Psoas muscle (tissue), 8 donors: ENCODE measurements at places on chromosomes 2 and 18.

- no peak for DNase-seq
Observed at GRCh38 chr2:19297716-19298115, 60.7 kb downstream of the OSR1 start.

- no peak for DNase-seq
Observed at GRCh38 chr2:12251749-12252148, 465.0 kb upstream of the TRIB2 start.

- no peak for DNase-seq
Observed at GRCh38 chr18:44759925-44760342, 79.2 kb downstream of the SETBP1 start.

GRCh38 chr2:101821828-101822458 is 124.4 kb downstream of the MAP4K4 start:
- DNase-seq: no peak

DNA sequence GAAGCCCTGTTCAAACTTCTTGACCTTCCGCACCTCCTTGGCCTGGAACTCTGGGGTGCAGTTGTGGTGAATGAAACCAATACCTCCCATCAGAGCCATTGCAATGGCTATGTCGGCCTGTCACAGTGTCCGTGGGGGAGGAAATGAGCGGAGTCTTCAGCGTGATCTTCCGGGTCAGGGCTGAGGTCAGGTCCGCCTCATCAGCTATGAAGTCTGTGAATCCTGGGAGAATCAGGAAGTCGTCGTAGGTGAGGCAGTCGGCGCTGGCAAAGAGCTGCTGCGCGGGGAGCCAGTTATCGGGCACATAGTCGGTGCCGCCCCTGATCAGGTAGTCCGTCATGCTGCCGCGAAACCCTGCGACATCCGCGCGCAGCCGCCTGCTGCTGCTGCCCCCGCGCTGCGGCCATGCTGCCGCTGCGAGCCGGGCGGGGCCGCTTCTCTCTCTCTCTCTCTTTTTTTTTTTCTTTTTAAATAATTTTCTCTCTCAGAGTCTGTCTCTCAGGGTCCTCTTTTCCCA is 154.1 kb upstream of the ZSWIM2 start:
- no peak for DNase-seq

GRCh38 chr2:196479350-196479749 is 160.2 kb upstream of the CCDC150 start:
- no peak for DNase-seq

DNA sequence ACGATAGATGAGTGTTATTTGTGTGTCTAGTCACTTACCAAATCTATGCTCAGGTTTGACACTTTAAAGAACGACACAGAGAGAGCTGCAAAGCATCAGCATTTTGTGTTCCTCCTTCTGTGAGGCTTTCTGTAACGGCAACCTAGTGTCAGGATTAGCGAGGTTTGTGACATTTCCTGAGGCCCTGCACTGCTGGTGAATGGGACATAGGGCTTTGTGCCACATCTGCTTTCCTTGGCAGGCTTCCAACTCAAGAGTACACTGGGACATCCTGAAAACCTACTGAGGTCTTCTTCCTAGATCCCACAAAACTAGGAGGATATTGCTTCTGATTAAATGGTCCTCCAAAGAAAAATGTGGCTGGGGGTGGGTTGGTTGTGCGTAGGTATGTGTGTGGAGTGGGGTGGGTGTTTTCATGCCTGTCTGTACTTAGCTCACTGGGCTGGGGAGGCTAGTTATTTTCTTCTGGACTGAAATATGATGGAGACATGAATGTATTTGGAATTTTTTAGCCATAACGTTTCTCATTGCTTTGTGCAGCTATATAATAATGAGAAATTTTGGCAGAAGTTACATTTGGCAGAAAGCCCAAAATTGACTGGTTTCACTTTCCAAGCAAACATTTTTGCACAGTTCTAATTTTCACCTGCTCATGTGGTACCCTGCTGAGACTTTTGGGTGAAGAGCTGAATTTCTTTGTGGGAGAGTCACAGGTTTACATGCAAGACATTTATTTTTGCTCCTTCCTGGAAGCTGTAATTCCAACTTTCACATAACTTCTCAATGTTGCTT is 308.4 kb downstream of the XIRP2 start:
- DNase-seq: peak; percentile 26

DNA sequence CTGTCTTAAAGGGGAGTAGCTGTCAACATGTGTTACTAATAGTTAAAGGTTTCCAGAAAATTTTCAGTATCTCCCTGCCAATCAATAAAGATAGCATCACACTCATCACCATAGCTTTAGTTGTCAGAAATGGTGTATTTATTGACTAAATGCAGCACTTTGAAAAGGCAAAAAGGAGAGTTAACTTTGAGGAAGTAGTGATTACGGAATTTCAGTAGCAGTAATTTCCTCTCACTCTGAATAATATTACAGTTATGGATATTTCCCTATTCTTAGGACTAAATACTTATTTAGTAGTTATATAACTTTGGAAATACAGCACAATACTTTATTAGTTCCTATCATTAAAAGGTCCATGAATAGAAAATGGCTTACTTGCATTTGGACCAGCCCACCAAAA is 250.5 kb downstream of the CAMKMT start:
- DNase-seq: no peak

DNA sequence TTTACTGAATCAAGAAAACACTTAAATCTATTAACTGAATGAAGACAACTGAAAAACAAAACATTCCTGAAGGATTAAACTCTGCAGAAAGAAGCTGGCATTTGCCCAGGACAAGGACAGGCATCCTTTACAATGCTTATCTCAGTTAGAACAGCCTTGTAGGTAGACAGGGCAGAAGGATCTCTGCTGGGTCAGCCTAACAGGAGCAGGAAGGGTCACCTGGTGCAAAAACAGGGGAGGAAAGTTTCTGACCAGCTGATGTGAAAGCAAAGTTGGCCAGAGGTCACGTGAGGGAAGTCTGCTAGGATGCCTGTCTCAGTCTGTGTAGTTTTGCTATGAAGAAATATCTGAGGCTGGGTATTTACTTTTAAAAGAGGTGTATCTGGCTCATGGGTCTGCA is 348.6 kb downstream of the ANAPC1 start:
- DNase-seq: no peak

- DNase-seq: no peak
Observed at GRCh38 chr2:40348038-40348437, 103.9 kb downstream of the SLC8A1 start.

- DNase-seq: no peak
Observed at GRCh38 chr2:27832396-27832795, 57.8 kb downstream of the RBKS start.

DNA sequence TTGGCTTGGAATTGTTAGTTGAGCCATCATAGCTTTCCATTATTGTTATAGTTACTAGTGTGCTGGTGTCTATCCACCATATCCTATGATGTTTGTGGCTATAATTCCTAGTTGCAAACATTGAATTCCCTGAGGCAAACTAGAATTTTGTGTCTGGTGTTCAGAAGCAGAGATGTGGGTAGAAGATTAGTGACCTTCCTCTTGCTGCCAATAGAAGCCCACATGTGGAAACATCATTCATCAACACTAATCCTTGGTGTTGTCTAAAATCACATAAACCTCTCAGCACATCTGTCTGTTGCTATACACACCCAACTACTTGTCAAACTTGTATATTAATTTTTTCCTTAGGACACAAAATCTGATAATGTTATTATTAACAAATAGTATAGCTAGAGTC is 374.1 kb downstream of the TGIF1 start:
- DNase-seq: no peak

DNA sequence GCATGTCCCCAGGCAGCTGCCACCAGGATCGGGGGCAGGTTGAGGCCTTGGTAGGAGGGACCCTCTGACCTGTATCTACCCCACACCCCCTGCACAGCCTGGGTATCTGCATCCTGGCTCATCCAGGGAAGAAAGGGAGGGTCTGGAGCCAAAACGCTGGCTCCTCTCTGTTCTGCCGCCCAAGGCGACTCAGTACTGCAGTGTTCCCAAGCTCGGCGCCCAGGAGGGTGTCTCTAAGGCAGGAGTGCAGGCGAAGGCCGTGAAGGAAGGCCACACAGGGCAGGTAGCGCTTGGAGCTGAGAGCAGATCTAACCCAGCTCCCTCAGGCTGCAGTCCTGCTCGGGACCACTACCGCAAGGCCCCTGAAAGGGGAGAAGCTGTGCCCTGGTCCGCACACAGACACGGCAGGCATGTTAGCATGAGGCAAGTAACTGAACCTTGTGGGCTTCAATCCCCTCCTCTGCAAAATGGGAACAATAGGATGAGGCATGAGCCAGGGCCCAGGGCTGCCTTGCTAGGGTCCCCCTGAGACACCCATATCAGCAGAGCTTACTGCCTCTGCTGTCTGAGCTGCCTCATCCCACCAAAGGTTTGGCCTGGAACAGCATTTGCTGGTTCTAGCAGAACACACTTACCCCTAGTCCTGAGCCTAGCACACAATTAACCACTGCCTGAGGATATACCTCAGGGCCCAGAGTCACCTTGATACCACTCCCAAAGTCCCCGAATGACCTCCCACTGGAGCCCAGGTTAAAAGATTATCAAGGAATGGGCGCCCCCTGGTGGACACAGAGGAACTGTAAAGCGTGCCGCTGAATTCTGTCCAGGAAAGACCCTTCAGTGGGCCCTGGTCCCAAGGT is 6.5 kb downstream of the PTMA start:
- DNase-seq: peak; percentile 83

DNA sequence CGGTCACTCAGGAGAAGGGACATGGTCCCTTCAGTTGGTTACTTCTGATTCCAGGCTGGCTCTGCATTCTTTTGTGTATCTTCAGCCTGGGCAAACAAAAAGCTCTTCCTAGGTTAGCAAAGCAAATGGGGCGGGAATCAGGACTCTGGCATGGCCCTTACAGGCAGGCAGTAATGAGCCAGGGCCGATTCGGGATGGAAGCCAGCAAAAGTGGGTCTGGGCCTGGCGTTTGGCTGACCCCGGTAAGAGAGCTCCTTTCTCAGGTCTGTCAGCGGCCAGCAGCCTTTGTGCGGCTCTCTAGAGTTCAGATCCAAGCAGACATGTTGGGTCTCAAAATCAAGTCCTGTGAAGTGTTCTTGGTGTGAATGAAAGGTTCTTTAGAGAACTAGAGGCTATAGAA is 81.5 kb upstream of the EML6 start:
- DNase-seq: no peak

DNA sequence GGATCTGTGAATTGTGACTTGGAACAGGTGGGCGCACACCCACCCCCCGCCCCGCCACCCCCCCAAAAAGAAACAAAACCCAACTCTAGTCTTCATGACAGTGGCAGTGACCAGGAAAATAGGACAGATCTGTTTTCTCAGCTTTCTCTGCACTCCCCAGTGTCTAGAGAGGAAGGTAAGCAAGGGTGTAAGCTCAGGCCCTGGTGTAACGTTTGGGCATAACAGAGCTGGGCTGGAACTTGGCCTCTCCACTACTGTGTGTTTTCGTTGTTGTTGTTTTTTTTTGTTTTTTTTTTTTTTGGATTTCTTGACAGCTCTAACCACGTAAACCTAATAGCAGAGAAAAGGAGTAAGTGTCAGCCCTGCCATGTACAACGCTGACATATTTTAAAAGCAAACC is 1160.8 kb downstream of the DPP10 start:
- DNase-seq: no peak

- no peak for DNase-seq
Observed at GRCh38 chr18:47425365-47425764, 173.9 kb upstream of the SKOR2 start.

GRCh38 chr2:11889101-11889850 is 142.8 kb downstream of the LPIN1 start:
- DNase-seq: no peak

GRCh38 chr2:68434981-68435380 is 32.1 kb downstream of the FBXO48 start:
- DNase-seq: no peak

GRCh38 chr2:157952558-157952957 is 76.4 kb upstream of the ACVR1 start:
- DNase-seq: no peak

- DNase-seq: no peak
Observed at GRCh38 chr18:23238152-23238531, 102.9 kb downstream of the CABLES1 start.

GRCh38 chr2:9638532-9638931 is 7.7 kb upstream of the YWHAQ start:
- peak; percentile 90 for DNase-seq

DNA sequence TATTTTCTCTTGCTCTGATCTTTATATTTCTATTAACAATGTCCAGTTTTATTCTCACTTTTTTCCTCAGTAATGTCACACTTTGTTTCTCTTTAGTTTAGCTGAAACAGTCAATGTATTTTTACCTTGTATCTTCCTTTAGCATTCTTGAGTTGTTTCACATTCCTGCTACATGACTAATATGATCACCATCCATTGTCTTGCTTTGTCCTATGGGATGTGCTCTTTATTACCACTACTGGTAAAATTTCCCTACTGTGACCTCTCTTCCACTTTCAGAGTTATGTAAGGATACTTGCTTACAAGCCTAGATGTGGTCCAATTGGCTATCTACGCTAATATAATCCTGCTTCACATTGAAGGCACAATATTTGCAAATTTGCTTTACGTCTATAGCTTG is 457.9 kb downstream of the PIK3C3 start:
- DNase-seq: no peak

GRCh38 chr2:239065962-239066361 is 218.1 kb downstream of the TWIST2 start:
- no peak for DNase-seq

DNA sequence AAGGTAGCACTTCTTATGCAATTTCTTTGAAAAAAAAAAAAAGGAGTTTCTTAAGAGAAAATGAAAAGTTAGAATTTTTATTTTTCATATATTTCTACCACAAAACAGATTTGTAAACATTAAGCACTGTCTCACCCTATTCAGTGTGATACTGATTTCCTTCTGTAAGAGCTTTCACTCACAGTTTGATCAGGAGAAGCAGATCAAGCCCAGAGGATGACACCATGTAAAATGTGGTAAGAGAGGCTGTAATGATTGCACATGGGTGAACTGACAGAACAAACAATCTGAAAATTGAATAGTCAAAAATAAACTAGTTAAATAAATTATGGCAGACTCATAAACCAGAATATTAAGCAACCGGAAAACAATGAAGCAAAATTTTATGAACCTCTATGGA is 54.5 kb downstream of the MEMO1 start:
- no peak for DNase-seq

DNA sequence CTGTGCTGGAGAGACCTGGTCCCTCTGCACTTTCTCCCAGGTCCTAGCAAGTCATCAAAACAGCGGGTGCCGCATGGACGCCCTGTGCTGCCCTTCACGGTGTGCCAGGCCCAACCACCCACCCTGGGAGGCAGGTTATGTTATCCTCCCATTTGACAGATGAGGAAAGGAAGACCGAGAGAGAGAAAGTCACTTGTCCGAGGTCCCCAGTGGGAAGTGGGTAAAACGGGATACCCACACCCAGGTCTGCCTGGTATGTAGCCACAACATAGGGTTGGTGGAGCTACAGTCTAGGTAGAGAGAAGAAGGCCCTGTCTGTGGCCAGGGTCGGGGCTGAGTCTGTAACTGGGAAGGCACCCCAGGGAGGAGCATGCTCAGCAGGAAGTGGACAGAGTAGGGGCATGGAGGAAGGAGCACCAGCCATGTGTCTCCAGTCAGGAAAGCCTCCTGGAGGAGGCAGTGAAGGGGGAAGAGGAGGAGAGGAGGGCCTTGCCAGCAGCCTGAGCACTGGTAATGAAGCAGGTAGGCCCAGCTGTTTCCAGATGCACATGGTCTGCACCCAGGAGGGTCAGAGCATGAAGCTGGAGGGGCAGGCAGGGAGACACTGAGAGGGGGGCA is 98.4 kb downstream of the ZFP36L2 start:
- no peak for DNase-seq

- DNase-seq: no peak
Observed at GRCh38 chr2:107687073-107687472, 139.6 kb upstream of the RGPD4 start.

- DNase-seq: no peak
Observed at GRCh38 chr2:74548285-74548899, 5.3 kb downstream of the LOXL3 start.
